ENCODE measurements at places on chromosomes 6 and 20.

DNA sequence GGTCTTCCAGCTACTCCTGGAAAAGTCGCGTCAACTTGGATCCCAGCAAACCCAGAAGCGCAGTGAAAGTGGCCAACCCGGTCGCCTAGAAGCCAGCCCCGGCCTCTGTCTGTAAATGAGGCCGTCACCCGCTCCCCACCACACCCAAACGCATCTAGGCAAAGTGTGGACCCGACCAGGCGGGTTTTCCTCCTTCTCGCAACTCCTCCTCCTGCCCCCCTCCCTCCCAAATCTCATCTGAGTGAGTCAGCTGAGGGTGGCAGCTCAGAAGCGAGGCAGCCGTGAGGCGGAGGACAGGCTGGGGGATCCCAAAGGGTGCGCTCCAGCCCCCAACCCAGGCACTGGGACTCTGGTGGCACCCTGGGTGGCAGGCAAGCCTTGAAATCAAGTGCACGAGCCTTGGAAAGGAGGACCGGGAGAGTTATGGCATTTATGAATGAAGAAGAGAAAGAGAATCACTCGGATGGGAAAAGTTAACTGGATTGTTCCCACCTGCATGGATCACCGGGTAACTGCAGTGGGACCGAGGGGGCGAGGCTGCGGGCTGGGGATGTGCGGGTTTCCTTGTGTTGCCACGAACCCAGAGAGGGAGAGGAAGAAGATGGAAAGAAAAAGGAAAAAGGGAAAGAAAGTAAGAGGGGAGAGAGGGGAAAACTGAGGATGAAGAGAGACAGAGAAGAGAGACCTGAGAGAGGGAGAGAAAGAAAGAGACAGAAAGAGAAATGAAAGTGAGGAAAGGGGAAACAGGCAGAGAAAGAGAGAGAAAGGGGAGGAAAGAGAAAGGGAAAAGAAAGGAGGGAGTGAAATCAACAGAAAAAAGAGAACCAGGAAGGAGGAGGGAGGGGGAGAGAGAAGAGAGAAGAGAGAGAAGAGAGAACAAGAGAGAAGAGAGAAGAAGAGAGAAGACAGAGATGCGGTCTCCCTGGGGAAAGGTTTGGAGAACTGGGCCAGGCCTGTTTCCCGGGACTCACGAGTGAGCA is at the start of gene APCDD1L:
Gene APCDD1L, minus strand, starts transcription at position 167 of the 980 bp plus-strand sequence. CDS start 692 bp downstream, outside the sequence.
- no peak for DNase-seq

DNA sequence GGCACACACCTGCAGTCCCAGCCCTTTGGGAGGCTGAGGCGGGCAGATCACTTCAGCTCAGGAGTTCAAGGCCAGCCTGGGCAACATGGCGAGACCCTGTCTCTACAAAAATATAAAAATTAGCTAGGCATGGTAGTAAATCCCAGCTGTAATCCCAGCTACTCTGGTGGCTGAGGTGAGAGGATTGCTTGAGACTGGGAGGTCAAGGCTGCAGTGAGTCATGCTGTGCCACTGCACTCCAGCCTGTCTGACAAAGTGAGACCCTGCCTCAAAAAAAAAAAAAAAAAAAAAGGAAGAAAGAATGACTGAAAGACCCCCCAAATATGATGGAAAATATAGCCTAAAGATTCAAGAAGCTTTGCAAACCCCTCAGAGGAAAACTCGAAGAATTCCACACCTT is 26.8 kb downstream of the METTL24 start:
- no peak for DNase-seq

GRCh38 chr6:25617997-25618396 is 34.0 kb upstream of the SCGN start:
- no peak for DNase-seq

DNA sequence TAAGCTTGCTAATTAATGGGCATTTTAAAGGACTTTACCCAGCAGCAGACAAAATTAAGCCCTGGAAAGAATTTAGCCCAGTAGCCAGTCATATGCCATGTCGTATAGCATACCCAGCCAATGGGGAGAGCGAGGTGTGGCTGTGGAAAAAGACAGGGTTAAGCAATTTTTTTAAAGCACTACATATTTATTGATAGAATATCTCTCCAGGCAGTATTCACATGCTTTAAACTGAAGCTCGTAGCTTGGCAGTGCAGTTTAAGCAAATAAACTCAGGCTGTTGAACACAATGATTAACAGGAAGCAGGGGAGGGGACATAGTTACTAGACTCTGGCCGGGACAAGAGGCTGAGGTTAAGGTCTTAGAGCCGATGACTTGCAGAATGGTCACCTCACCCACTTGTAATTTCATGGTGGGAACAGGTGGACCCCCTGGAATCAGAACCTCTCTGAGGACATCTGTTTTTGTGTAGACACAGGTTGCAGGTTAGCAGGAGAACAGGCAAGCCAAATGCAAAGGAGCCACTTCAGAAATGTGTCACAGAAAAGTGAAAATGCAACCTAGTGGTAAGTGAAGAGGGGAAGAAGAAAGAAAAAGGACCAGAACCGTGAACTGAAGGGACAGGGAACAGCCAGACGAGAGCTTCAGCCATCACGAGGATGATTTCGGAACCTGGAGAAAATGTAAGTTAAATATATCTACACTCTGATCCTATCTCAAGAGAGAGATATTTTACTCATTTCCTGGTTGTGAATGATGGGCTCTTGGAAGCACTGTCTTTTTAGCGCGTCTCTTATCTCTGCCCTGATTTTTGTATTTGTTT is 7.2 kb downstream of the GCNT2 start:
- DNase-seq: no peak

GRCh38 chr6:25359191-25359861 is 80.2 kb downstream of the CARMIL1 start:
- DNase-seq: no peak

- DNase-seq: no peak
Observed at GRCh38 chr6:140711019-140711613, 1336.7 kb upstream of the CITED2 start.

- no peak for DNase-seq
Observed at GRCh38 chr6:41722969-41723529, 12.4 kb downstream of the TFEB start.

GRCh38 chr6:41599852-41600445 is 38.3 kb upstream of the MDFI start:
- no peak for DNase-seq

DNA sequence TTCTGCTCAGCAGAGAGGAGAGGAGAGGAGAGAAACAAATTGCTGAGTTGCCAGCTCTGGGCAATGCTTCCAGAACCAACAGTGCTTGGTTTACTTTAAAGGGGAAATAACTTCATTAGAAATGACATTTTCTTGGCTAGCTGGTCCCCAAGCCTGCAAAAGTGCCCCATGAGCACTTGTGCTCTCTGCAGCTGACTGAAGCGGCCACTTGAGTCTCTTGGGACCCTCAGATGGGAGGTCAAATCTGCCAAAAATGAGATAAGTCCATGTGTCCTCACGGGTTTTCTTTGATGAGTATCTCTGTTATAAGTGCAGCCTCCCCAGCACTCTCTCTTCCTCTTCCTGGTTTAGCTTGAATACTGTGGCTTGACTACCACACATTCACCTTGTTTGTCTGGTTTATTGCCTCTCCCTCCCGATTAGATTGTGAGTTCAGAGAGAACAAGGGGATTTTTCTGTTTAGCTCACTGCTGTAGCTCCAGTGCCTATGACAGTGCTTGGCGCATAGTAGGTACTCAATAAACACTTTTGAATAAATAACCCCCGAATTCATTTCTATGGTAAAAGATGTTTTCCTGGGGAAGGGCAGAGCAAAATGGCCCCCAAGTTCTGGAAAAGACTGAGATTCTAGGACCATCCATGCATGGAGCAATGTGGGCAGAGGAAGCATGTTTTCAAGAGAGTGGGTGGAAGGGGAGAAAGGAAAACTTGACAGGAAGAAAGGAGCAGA is 7.0 kb upstream of the RIN2 start:
- peak; percentile 20 for DNase-seq
